NCI-H1048 (cell line): ENCODE measurements at places on chromosomes 6 and 20.

DNA sequence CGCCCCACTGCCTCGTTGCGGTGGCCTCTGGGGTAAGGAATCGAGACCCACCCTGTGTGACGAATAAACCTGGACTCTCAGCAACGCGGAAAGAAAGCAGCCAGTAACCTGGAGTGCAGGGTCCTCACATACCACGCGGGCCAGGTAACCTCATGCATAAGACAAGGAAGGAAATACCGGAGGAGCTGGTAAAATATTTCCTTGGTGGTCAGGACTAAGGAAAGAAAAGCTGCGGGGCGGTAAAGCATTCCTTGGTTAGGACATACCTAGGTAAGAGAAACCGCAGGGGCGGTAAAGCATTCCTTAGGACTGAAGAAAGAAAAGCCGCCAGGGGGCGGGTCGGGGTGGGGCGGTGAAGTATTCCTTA is 80.7 kb downstream of the SYTL3 start:
- DNase-seq, result no peak

GRCh38 chr6:98525860-98526259 is 308.5 kb upstream of the POU3F2 start:
- no peak for DNase-seq

DNA sequence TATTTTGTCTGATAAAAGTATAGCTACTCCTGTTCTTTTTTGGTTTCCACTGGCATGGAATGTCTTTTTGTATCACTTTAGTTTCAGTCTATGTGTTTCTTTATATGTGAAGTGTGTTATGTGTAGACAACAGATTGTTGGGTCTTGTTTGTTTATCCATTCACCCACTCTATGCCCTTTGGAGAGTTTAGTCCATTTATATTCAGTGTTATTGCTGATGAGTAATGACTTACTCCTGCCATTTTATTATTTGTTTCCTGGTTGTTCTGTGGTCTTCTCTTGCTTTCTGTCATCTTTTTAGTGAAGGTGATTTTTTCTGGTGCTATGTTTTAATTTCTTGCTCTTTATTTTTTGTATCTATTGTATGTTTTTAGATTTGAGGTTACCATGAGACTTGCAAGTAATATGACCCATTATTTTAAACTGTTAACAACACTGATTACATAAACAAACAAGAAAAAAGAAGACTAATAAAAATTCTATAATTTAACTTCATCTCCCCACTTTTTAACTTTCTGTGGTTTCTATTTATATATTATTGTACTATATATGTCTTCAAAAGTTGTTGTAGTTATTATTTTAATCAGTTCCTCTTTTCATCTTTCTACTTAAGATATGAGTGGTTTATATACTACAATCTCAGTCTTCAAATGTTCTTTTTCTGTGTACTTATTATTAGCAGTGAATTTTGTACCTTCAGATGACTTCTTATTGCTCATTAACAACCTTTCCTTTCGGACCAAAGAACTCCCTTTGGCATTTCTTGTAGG is 323.4 kb downstream of the BTBD9 start:
- DNase-seq, result no peak

- DNase-seq, result no peak
Measured at GRCh38 chr6:9168669-9169068, 733.3 kb upstream of the SLC35B3 start.

GRCh38 chr6:259316-259715 is 33.0 kb upstream of the DUSP22 start:
- DNase-seq, result no peak

GRCh38 chr20:3815703-3816315 is 4.5 kb upstream of the AP5S1 start:
- no peak for DNase-seq

DNA sequence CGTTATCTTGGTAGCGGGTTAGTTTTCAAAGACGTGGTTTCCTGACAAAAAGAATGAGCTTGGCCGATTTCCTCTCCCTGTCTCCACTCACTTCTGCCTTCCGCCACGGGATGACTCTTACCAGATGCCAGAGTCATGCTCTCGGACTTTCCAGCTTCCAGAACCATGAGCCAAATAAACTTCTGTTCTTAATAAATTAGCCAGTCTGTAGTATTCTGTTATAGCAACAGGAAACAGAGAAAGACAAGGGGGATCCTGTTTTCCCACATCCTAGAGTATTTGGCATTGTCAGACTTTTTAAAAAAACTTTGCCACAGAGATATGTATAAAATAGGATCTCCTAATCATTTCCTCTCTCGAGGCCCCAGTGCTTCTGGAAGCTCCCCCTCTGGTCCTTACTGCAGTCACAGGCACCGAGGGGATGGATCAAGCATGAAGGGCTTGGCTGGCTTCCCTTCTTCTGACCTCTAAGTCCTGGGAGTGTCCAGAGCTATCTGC is 84.9 kb upstream of the NAA20 start:
- no peak for DNase-seq

- DNase-seq, result no peak
Measured at GRCh38 chr20:61608275-61609085, 356.4 kb downstream of the CDH4 start.

DNA sequence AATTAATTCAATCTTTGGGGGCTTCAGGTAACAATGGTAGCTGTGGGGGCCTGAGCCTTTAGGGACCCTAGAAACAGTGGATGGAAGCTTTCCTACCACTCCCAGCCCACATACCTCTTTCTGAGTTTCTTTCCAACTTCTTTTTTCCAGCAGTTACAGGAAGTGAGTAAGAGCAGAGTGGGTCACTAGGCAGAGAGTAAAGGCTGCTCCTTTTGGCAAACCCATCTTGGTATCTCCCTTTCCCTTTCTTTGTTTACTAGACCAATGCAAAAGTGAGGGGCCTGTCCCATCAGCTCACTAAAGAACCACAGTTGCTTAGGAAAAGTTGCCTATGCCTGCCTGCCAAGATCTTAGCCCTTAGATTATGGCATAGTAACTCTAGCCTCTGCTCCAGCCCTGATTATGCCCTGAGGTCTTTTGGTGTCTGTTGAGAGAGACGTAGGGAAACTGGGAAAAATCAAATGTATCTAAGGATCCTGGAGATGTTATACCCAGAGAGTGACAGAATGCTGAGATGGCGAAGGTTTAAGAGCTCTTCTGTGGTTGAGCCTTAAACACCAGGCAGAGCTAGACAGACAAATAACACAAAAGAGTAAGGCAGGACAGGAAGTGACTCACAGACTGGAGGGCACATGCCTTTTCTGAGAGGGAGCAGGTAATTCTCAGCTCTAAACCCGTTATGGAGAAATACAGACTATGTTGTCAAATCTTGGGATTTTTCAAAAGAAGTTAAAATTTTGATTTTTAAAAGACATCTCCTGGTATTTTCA is 31.3 kb downstream of the TRMT6 start:
- DNase-seq, result no peak

DNA sequence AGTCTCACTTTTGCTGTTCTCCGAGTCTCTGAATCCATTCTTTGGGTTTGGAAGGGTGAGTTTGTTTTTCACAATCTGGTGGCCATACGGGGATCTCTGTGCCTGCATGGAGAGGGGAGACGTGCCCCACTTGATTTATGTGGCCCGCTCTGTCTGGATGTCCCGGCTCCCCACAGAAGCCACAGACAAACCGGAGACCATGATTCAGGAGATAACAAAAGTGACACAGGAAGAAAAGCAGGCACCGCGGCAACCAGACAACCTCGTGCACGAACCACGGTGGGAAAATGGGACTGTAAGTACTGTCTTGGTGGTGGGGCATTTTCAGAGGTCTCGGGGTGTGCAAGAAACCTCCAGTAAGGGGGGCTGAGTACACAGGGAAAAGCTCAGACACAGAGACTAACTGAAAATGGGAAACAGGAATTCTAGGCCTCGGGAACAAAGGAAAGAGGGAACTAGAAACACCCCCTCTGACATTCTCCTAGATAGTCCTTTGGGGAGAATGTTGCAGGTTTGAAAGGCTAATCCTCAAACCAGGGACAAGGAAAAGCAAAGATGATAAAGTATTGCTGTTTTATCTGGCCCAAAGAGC is 22.1 kb upstream of the ZNF318 start:
- no peak for DNase-seq

GRCh38 chr20:62902926-62903615 is 23.2 kb downstream of the DIDO1 start:
- no peak for DNase-seq

DNA sequence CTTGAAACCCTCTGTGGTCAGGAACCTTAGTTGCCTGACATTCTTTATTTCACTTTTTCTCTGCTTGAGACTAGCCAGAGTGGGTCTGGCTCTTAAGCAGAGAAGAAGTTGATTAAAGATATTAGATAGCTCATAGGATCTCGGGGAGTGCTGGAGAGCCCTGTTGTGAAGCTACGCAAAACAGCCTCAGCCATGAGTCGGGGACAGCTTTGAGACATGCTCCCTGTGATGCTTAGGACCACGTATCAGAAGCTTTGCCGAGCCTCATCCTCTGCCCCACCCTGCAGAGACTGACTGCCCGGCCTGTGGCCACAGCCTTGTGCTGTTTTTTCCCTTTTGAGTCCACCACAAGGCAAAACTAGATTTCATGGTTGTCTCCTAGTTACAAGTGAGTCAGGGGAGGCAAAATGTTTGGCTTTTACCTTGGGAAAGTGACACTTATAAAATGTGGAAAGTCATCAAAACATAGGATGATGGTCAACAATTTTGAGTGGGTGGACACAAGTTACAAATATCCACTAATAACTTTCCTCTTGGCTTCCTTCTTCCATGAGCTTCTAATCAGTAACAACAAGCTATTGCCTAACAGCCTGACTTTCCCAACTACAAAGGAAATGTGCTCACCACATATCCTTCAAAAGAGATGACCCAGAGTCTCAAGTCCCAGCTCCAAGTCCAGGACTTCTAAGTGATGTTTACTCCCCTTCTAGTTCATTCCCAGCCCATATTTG is 108.4 kb downstream of the JAG1 start:
- no peak for DNase-seq

DNA sequence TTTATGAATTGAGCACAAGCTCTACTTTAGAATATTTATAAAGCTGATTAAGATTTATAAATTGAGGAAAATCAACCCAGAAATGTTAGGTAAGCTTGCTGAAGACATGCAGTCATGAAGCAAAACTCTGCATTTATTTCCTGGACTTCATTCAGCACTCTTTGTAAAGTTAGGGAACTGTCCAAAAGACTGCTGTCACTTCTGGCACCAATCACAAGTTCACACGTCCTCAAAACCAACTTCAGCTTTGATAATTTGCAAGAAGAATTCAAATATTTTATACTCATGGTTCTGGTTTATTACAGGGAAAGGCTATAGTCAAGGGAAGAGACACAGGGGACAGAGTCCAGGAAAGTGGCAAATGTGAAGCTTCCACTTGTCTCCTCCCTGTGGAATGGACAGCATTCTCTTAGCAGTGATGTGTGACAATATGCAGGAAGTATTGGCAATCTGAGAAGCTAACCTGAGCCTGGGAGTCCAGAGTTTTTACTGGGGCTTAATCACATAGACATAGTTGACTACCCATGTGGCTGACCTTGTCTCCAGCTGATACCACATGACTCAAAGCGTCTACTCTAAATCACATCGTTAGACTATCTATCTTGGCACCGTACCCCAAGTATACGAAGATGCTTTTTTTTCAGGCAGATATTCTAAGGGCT is 85.4 kb downstream of the PPP1R14C start:
- no peak for DNase-seq

DNA sequence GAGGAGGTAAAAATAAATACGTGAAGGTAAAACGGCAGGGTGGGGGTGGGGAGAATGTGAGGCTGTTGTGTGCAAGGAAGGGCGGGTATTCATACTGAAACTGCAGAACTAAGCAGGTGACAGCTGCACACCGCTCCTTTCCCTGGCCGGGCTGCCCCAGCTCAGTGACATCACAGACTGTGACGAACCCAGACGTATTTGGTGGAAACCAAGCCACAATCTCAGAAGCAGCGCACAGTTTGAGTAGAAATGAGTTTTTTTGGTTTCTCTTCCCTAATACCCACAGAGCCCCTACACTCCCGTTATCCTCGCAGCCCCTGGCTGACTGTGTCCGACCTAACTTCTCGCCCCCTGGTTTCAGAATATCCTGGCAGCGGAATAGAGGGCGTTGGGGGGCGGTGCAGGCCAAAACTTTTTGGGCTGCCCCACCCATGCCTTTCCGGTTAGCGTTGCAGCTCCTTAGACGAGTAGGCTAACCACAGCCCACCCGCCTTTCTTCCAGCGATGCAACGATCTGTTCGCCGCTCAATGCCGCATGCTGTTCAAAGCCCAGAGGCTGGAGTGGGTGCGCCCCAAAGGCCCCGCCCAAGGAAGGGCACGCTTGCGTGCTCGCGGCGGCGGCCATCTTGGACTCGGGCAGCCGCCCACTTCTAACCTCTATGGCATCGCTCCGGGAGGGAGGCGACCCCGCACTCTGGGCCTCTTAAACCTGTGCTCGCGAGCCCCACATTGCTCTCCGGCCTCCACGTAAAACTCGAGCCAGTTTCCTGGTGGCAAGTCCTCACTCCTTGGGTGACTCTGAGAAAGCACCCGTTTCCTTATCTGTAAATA is 9.1 kb downstream of the BAK1 start:
- DNase-seq, result no peak

DNA sequence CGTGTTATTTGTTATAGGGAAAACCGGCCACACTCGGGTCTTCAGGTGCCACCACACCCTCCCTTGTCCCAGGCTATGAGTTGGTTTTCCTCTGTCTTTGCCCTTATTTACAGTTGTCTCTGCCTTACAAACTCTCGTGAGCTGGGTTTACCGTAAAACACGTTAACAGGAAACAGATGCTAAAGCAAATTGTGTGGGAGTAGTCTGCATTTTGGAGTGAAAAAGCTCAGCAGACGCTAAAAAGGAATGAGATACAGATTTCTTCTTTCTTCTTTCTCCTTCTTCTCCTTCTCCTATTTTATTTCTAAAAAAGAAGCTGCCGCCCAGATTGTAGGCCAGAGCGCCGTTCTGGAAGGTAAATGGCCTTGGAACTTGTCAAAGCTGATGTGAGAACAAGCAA is 51.9 kb downstream of the APCDD1L start:
- no peak for DNase-seq

DNA sequence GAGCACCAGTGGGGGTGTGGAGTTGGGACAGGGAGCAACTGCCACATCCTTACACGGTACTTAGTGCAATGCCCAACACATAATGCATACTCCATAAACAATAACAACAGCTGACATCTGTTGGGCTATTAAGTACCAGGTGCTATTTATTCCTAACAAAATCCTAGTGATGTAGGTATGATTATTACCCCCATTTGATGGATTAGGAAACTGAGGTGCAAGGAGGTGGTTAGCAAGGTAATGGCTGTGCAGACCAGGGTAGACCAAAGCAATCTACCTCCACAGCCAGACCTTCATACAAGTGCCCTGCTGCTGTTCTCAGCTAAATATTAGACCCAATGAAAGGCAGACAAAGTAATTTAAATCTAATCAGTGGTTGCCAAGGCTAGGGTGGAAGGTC is 36.8 kb downstream of the SLC13A3 start:
- DNase-seq, result no peak

- no peak for DNase-seq
Measured at GRCh38 chr6:85483846-85484245, 34.0 kb downstream of the NT5E start.

DNA sequence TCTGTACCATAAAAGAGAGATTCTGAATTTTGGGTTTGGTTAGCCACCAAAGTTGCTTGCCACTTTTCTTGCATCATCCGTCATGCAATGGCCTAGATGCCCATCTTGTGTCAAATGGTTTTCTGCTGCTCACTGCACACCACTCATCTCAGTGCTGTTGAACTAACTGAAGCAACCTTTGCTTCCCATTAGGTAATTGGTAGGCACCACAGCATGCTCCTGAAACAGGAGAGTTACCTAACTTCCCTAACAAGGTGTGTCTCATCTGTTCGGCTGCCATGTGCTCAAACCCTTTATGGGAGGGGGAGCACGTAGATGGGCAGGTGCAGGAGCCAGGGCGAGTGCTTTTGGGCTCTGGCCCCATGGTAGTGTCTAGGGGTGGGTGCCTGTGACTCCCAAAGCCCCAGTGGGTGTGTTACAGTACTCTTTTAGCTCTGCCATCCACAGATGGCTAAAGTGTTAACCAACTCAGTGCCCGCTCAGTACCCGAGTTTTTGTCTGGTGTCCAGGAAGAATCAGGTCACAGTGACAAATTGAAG is 147.4 kb upstream of the SPACA1 start:
- DNase-seq, result no peak
